ENCODE measurements at places on chromosomes 11 and 22.

DNA sequence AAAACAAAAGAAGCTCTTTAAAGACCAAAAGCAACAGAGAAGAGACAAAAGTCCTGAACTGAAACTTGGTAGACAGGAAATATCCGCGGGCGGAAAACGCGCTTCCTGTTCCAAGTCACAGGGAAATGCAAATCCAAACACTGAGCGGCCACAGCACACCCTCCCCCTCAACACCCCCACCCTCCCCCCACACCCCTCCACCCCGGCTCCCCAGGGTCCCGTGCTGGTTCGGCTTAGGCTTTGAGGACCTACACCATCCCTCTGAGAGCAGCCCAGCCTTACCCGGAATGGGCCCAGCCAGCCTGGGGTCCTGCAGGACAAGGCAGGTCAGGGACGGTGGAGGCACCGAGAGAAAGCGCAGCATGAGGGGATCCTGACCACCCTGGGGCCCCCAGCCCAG is 160.4 kb downstream of the BRD1 start:
- DNase-seq, result no peak

- no peak for DNase-seq
Observed at GRCh38 chr11:115700496-115700895, 196.3 kb upstream of the CADM1 start.

DNA sequence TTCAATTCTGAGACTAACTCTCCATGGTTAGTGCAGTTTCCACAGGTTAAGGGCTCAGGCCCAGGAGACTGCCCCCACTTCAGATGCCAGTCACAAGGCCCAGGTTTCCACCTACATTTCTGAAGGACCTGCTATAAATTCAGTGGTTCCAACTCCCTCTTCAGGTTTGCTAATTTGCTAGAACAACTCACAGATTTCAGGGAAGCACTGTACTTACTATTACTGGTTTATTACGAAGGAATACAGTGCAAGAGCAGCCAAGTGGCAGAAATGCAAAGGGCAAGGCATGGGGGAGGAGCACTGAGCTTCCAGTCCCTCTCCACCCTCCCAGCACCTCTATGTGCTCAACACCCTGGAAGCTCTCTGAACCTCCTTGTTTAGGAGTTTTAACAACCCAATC is 39.3 kb upstream of the SPON1 start:
- no peak for DNase-seq

GRCh38 chr11:70144262-70144661 is 58.8 kb upstream of the FADD start:
- no peak for DNase-seq

GRCh38 chr11:81377418-81377817 is 1356.2 kb downstream of the FAM181B start:
- DNase-seq, result no peak

- peak; percentile 62 for DNase-seq
Observed at GRCh38 chr11:128498721-128499245, 88.6 kb downstream of the ETS1 start.

GRCh38 chr22:41347066-41347859 is 34.5 kb upstream of the TEF start:
- no peak for DNase-seq

- no peak for DNase-seq
Observed at GRCh38 chr11:26706181-26706580, 15.7 kb downstream of the SLC5A12 start.

DNA sequence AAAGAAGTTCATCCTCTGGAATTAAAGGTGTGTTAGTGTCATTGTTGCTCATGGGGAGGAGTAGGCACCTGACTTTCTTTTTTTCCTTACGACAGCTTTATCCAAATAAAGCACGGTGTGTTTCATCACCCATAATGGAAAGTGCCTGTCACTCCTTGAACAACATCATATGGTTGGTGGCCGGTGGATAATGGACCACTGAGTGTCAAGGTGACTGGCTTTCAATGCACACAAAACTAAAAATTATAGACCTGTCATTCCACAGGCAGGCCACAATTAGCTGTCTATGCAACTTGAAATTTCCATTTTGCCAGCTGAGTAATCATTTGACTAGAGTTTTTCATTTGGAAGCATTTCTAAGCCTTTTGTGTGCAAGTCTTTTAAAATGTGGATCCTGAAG is 45.0 kb upstream of the MPPED2 start:
- no peak for DNase-seq

GRCh38 chr11:105162506-105162905 is 22.9 kb upstream of the CARD18 start:
- DNase-seq, result no peak

DNA sequence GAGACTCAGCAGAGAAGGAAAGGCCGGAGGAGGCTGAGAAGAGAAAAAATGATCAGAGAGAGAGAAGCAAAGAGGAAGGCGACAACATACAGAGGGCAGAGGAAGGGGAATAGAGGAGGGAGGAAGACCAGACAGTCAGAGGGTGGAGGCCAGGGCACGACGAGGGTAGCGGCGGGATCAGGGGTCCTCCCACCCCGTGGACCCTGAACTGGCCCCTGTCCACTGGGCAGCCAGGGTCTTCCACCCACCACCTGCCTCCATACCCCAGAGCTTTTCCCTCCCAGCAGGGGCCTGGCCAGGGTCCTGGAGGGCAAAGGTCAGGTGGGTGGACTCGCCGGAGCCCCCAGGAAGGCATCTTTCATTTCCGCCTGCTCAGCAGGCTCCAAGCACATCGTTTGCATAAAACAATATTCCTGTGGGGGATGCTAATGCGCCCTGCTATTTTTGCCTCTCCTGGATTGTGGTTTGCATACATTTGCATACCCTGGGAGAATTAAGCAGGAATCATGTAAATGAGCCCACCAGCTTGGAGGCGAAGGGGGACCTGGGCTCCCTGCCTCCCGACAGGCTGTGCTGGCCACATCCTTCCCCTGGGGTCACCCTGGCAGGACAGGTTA is 394.1 kb downstream of the MN1 start:
- DNase-seq, result no peak

GRCh38 chr11:83574519-83574918 is 288.4 kb upstream of the CCDC90B start:
- DNase-seq, result peak; percentile 37

- no peak for DNase-seq
Observed at GRCh38 chr22:37065180-37065579, 13.6 kb downstream of the KCTD17 start.

DNA sequence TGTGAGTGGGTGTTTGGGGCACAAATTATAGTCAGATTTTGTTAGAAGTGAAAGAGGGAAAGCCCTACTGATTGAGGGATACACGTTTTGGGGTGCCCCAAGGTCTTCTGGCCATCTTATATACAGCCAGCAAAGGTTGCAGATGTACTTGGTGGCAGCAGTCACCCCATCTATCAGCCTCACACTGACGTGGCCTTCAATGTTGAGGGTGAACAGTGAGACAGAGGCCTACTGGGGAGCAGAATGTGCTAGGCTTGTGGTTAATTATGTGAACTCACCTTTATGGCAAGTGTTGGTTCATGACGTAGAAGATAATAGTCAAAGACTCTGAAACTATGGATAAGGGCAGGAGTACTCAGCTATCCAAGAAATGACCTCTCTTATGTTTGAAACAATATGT is 121.2 kb downstream of the TRIM44 start:
- no peak for DNase-seq

DNA sequence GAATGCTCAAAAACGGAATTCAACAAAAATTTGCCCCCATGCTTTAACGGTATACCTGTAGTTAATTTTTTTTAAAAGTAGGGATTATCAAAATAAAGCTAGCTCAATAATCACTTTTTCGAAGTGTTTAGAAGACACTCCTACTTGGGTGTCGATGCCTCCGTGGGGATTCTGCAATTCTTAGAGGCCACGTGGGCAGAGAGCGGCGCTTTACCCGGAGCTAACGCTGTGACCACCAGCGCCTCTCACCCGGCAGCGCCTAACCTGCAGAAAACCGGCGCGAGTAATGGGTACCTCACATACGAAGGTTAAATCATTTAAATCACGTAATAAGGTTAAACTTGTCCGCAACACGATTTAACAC is 583 bp downstream of the TAF1D start:
- peak; percentile 63 for DNase-seq

DNA sequence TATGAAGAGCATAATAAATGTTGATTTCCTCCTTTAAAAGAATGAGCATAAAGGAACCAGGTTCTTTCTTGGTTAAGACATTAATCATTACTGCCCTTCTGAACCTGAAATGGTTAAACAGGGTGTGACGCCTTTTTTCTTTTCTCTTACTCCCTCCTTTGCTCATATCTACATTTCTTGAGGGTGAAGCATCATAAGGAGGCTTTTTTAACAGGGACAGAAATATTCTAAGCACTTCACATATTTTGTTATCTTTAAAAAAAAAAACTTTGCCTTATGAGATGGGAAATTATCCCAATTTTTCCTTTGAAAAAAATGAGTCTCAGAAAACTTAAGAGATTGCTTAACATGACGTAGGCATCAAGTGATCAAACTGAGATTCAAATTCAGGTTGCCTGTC is 1036.3 kb upstream of the TENM4 start:
- no peak for DNase-seq

DNA sequence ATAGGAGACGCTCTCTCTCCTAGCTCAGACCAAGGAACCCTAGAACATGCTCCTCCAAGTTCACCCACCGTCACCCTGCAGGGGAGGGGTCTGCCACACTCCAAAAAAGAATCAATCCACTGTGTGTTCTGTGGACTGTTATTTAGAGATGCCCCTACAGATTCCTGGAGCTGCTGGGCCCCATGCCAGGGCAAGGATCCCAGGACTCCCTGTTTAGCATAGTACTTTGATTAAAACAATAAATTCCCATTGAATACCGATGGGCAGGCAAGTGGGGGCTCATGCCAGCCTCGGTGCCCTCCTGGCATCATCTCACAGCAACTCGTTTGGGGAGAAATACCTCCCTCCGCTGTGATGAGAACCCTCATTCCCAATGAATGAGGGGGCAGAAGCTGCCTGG is 247.5 kb downstream of the ST3GAL4 start:
- DNase-seq, result no peak

GRCh38 chr11:115930886-115931547 is 426.8 kb upstream of the CADM1 start:
- no peak for DNase-seq

DNA sequence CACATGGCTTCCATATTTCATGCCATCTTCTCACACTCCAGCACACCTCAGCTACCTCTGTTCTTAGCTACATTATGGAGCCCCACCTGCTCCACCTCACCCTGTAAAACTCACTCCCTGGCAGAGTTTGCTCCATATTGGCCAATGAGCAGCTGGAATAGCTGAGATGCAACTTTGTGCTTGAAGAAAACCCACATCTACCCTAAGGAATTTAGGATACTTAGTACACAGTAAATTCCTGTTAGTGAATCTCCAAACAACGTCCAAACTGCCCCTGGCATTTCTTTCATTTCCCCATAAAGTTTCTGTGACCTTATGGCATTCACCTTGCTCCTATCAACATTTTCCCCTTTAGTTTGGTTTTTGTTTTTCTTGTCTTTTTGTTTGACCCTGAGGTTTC is 2.2 kb upstream of the VWCE start:
- DNase-seq, result no peak

DNA sequence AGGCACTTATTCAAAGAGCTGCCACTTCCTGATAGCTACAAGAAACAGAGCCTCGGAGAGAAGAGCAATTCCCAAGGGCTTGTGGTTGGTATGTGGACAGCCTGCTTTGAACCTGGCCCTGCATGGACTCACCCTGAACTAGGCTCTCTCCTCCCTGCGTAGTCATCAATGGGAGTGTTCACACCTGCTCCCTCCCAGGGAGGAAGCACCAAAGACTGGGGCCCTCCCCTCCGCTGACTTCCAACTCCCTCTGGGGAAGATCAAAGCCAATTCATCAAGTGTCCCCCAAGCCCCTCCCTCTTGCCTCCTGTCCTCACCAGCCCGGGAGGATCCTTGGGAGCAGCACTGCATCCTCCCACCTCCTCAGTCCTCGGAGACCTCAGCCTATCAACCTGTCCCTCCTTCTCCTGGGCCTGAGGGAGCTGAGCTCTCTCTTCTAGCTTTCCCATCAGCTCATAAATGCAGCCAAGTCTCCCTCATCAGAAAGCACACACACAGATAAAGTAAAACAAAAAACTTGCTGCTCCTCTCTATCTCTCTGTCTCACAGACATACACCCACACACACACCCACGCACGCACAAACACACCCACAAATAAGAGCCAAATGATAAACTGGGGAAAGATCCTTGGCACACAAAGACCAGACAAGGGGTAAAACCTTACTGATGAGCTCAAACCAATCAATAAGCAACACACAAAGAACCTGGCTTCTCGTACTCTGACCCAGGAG is 3.3 kb downstream of the A4GALT start:
- no peak for DNase-seq

DNA sequence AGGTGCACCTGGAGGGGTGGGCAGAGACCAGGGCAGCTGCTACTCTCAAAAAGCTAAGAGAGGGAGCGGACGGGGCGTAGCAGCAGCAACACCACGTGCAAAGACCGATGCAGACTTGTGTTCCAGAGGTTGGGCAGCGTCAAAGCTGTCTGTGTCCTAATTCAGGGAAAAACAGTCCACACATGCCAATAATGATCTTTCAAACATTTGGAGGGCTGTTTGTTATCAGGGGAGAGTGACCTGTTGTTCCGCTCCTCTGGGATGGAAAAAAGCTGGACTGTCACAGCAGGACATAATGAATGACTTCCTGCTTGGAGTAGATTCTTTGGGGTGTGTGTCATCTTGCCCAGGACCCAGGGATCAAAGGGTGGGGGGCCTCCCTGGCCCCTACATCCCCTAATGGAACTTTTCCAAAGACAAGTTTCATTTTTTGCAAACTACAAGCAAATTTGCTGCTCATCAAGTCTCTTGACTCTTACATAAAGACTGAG is 6.2 kb upstream of the FBLN1 start:
- no peak for DNase-seq

DNA sequence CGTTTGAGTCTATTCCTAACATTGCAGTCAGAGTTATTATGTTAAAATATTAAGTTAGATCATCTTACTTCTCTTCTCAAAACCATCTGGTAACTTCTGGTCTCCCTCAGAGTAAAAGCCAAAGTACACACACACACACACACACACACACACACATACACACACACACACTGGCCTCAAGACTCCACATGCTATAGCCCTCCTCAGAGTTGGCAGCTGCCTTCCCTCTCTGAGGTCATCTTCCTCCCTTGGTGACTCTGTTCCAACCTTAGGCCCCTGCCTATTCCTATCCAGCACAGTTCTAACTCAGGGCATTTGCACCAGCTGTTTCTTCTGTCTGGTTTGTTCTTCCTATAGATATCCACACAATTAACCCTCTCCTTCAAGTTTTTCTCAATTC is 272.0 kb upstream of the SESN3 start:
- no peak for DNase-seq

DNA sequence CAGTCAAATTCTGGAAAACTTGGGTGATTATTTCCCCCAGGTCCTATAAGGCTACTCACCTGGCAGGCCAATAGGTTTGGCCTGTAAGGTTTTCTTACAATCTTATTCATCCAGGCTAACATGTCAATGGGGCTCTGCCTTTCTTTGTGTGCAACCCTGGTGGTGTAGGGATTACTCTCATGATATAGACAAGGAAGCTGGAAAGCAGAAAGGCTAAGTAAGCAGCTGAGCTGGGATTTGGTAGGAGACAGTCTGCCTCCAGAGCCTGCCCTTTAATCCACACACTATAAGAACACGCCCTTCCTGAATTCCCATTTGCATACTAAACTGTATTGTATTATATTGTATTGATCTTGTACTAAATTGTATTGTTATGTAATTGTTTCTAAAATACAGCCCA is 373.3 kb upstream of the CCDC90B start:
- DNase-seq, result no peak

- no peak for DNase-seq
Observed at GRCh38 chr11:97019754-97020153, 629.9 kb downstream of the JRKL start.

Measured in EL (cell line).